Inflammatory macrophage treated with lipopolysaccharide for 4 hours (primary cell): ENCODE measurements at places on chromosomes 4 and X.

DNA sequence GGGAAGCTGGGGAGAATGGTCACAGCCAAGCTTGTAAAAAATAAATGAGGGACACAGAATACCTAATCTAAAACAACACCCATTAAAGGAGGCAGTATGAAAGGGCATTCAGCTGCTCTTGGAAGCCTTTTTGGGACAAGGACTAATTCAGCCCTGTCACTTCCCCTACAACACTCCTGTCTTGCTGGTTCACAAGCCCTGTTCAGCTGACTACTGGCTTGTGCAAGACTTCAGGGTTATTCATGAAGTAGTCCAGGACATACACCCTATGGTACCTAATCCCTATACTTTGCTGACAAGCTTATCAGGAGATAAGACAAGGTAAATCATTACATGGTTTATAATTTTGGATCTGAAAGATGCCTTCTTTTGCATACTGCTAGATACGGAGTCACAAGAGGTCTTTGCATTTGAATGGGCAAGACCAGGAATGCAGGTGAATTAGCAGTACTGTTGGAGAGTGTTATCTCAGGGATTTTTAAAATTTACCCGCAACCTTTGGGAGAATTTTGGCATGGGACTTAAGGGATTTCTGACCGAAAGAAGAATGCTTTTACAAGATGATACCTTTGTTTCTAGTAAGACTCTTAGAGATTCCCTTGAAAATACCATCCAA is 103.2 kb upstream of the LANCL3 start:
- DNase-seq, result no peak

DNA sequence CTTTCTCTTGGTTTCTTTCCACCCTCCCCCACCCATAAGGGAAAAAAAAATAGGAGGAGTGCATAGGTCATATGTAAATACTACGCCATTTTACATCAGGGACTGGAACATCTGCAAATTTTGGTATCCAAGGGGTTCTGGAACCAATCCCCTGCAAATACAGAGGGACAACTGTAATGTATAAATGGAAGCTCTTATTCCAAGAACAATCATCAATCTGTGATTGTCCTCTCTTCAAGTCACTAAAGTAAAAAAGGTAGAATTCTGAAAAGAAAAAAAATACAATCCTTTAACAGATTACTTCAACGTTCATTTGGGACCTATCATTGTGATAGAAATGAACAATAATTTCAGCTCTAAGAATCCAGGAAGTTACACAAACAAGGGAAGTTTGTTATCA is 13.6 kb downstream of the PPA2 start:
- DNase-seq, result peak; percentile 51

GRCh38 chr4:74267998-74268606 is 40.2 kb upstream of the EPGN start:
- peak; percentile 23 for DNase-seq

DNA sequence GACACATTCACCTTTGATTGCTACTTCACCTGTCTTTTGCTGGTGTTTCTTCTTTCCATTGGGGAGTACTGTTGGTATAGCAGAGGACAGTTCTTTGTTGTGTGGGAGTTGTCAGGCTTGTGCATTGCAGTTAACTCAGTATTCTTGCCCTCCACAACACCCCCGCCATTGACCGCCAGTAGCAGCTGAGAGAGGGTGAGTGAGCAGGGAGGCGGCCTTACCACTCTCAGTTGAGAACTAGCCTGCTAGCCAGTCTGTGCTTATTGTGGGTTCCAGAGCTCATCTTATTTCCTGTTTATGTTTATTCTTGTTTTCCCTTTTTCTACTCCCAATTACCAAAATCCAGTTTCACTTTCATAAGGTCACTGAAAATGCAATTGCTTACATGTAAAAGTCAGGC is 52.2 kb downstream of the STIM2 start:
- DNase-seq, result peak; percentile 38

GRCh38 chrX:125826080-125826479 is 340.0 kb downstream of the DCAF12L2 start:
- no peak for DNase-seq

DNA sequence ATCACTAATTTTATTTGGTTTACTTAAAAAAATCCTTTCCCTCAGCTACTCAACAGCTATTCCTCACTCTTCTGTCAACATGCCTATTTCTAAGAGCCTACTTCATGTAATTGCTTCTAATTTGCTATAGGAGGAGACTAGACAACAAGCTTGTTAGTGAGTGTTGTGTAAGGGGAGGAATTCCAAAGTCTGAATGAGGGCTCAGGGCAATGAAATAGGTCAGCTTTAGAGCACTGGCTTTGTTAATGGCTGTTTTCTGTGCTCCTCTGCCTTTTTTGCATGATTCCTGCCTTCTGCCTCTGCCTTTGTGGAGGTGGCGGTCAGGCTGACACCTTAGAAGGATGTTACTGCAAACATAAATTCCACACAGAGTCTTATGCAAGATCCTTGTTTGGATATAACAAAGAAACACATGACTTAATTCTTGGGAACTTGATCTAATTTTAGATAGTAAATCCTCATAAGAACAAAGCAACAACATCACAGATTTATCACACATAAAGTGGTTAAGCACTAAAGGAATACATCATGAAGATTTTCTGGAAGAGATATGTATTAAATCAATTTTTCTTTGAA is 15.0 kb upstream of the PAGE1 start:
- peak; percentile 3 for DNase-seq

DNA sequence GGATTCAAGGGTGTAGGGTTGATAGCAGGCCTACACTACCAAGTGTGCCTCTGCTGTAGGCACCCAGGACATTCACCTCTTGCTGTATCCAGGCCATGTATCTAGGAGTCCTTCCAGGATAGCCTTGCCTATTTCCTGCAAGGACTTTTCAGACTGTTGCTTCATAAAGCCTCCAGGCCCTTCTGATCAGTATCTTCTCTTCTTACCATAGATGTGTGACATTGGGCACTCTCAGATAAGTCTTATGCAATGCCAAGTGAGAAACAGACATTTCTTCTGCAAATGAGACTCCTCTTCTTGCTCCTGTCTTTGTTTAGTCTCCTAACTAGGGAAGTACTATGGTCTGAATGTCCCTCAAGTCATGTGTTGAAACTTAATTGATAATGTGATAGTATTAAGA is 386.8 kb downstream of the ANKRD50 start:
- DNase-seq, result no peak

DNA sequence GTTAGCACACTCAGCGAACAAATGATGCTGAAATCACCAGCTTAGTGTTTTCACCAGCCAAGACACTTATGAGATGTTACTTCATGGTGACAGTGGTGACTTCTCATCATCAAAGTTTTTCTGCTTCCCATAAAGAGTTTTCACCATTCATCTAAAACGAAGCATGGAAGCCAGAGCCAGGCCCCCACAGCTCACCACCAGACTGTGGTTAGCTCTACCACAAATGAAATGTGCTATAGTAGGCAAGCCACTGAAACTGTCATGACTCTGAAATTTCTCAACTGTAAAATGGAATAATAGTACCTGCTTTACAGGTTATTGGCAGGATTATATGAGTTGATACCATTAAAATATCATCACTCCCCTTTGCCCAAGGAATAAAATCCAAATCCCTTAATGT is 56.4 kb upstream of the HHIP start:
- no peak for DNase-seq

- DNase-seq, result no peak
Measured at GRCh38 chrX:148672517-148672916, 172.1 kb downstream of the AFF2 start.

- DNase-seq, result peak; percentile 20
Measured at GRCh38 chrX:96707804-96708203, 23.2 kb downstream of the DIAPH2 start.

DNA sequence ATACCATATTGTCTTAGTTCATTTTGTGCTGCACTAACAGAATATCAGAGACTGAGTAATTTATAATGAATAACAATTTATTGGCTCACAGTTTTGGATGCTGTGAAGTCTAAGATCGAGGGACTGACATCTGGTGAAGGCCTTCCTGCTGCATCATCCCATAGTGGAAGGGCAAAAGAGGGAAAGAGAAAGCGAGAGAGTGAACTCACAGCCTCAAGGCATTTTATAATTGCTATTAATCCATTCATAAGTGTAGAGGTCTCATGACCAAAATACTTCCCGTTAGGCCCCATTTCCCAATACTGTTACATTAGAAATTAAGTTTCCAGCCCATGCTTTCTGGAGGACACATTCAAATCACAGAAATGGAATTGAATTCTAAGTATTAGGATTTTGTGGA is 554.4 kb downstream of the TRAM1L1 start:
- DNase-seq, result peak; percentile 32

GRCh38 chr4:69617083-69617694 is 22.3 kb downstream of the UGT2A2 start:
- DNase-seq, result no peak

- no peak for DNase-seq
Measured at GRCh38 chrX:34426334-34426733, 230.8 kb downstream of the TMEM47 start.

DNA sequence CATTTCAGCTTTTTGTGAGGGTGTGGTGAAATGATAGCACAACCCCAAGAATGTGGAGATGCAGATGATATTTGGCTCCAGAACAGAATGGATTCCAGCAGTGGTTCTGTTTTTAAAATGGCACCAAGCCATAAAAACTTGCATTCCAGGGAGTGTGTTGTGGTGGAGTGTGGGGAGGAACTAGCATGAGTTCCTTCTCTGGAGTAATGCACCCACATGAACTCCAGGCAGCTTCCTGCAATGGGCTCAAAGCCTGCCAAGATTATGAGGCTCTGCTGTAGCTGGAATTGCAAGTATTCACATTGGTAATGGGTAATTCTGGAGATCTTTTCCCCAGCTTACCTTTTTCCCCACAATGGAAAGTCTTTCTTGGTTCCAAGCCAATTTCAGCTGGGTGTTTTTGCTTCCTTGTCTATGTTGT is 161.4 kb downstream of the RAB28 start:
- no peak for DNase-seq

DNA sequence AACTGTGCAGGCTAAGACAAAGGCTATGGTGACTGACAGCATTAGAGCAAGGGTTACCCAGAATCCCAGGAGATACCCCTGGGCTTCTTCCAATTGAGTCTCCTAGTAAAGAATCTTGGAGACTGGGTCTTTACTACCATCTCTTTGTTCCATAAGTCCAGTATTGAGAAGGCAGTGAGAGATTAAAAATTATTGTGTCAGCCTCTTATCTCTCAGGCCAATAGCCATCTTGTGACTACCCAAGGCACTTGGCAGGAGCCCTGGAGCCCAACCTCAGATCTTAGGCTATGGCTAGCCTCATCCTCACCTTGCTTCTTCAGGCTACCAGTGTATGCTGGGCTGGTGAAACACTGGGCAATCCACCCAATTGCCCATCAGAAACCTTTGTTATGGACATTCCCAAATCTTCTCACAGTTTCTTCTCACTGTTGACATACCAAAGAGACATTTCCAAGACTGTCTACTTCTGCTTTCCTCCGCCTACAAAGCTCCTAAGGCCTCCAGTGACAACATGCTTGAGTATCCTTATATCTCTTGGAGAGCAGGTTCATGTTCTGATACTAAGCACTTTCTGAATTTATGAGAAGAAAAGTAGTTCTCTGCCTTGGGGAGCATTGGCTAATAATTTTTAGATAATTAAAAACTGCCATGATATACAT is 76.3 kb upstream of the STIM2 start:
- peak; percentile 67 for DNase-seq

DNA sequence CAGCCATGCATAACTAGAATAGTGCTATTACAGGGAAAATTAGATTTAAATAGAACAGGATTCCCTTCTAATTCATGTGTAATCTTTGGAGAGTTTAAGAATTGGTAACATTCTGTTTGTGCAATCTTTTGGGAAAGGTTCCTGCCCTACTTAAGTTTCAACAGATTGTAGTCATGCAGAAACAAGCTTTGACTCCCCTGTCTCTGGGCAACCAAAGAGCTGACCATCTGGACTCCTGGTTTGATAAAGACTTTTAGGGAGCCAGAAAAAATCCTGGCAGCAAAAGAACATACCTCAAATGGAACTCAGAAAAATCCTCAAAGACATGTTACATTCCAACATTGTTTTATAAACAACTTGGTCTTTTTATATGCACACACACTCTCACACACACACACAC is 191.1 kb upstream of the NEIL3 start:
- DNase-seq, result no peak

- no peak for DNase-seq
Measured at GRCh38 chr4:127143460-127144195, 489.1 kb upstream of the INTU start.

GRCh38 chrX:46649421-46650260 is 76.1 kb downstream of the CHST7 start:
- DNase-seq, result peak; percentile 49

DNA sequence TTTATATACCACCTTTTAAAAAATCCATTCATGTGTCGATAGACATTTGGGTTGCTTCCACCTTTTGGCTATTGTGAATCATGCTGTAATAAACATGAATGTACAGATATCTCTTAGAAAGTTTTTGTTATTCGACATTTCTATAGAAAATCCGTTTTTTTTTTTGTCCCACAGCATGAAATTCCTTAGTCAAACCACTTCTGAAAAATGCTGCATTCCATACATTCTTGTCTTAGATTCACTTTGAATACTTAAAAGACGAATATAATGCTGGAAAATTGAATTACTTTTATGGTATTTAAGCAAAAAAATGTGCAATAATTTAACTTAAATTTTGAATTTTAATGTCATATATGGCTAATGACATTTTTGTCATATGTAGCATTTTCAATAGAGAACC is 1345.5 kb downstream of the TECRL start:
- DNase-seq, result no peak

GRCh38 chr4:38884254-38884653 is 16.6 kb downstream of the FAM114A1 start:
- DNase-seq, result no peak

- peak; percentile 19 for DNase-seq
Measured at GRCh38 chr4:108619372-108620100, 840 bp upstream of the RPL34 start.

GRCh38 chr4:8910100-8910821 is 38.6 kb upstream of the HMX1 start:
- DNase-seq, result no peak

- peak; percentile 61 for DNase-seq
Measured at GRCh38 chr4:76306882-76307659, 538 bp downstream of the STBD1 start.

- no peak for DNase-seq
Measured at GRCh38 chr4:7156328-7156727, 36.0 kb upstream of the SORCS2 start.

DNA sequence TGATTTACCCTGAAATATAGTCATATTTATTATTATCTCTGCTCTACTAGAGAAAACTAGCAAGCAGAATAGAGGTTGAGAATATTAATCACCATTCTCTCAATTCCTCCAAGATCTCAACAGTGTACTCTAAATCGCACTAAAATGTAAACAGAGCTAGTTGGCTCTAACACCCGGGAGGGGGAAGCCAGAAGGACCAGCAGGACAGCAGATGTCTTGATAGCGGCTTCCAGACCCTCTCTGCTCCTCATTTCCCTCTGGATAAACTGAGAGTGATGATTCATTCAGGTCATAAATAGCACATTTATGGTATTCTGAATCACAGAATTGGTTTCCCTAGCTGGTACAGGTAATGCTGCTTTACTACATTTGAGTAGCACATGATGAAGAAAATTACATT is 82.5 kb downstream of the TBC1D9 start:
- no peak for DNase-seq
